Temporal lobe (tissue), 4 donors: ENCODE measurements at places on chromosomes 1 and 21. TPM values are rescaled to one million over a fixed set of nuclear protein-coding genes. Genes with fewer than 3 reads are reported as not detected.

The TTC22 gene
- 0.49 TPM for total RNA-seq

The FAM163A gene
- total RNA-seq, result 0.25 TPM

The CHI3L2 gene
- total RNA-seq, result 0.49 TPM

The MKNK1 gene
- total RNA-seq, result 8.9 TPM

The BACE2 gene
- total RNA-seq, result 5.4 TPM

The TCP10L gene
- 4.7 TPM for total RNA-seq

The DNAJC28 gene
- total RNA-seq, result 3.0 TPM

The GRIK1 gene
- 4.9 TPM for total RNA-seq

The SAMSN1 gene
- total RNA-seq, result 2.7 TPM

The TRPM2 gene
- total RNA-seq, result 2.0 TPM

The SV2A gene
- total RNA-seq, result 72.0 TPM

The TRNP1 gene
- 12.0 TPM for total RNA-seq
